ENCODE measurements at places on chromosomes 3 and 15. TPM values are rescaled to one million over a fixed set of nuclear protein-coding genes. Genes with fewer than 3 reads are reported as not detected.

GRCh38 chr15:27845535-27846369, 253.4 kb downstream of the OCA2 start:
- no peak for DNase-seq

- DNase-seq = peak; percentile 66
Observed at GRCh38 chr3:194277104-194277785, 73.9 kb downstream of the CPN2 start.

DNA sequence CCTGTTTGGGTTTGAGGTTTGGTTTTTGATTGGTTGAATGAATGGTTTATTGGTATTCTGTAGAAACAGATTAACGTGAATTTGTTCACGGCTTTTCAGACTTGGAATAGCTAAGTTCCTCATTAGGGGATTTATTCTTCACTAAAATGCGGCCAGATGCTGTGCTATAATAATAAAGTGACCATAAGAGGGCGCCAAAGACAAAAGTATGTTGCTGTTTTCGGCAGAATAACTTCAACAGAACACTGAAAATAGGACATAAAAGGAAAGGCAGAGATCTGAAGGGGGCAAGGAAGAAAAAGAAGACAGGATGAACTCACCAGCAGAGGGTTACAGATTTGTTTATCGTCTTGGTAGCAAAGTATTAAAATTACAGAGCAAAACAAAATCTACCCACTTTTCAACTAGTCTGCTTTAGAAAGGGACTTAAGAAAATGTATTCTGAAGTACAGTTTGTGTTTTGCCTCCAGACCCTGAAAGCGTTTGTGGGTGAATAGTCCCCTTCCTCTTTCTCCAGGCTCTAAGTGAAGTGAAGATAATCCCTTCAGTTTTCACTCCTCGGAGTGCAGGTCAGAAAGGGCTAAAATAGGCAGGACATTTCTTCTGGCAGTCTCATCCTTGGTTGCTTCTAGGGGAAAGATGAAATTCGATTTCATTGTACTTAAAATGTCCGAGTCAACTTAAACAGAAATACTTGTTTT, 147.6 kb downstream of the IL20RB start:
- DNase-seq = peak; percentile 64

TYRO3 gene
- 311 TPM for total RNA-seq

DNA sequence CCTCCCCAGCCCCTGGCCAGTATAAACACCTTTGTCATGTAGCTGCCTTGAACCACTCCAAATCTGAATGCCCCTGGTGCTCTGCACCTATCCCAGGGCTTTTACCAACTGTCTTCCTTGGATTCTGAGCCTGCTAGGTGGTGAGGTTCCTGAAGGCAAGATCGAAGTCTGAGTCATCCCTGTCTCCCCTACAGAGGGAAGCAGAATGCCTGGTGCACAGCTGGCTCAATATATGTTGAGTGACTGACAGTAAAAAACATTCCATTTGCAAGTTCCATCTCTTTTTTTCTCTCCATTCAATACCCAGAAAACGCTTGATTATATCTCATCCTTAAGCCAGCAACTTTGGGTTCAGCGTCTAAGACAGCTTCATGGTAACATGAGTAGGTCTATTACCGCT, 24.7 kb downstream of the SLC24A1 start:
- no peak for DNase-seq

DNA sequence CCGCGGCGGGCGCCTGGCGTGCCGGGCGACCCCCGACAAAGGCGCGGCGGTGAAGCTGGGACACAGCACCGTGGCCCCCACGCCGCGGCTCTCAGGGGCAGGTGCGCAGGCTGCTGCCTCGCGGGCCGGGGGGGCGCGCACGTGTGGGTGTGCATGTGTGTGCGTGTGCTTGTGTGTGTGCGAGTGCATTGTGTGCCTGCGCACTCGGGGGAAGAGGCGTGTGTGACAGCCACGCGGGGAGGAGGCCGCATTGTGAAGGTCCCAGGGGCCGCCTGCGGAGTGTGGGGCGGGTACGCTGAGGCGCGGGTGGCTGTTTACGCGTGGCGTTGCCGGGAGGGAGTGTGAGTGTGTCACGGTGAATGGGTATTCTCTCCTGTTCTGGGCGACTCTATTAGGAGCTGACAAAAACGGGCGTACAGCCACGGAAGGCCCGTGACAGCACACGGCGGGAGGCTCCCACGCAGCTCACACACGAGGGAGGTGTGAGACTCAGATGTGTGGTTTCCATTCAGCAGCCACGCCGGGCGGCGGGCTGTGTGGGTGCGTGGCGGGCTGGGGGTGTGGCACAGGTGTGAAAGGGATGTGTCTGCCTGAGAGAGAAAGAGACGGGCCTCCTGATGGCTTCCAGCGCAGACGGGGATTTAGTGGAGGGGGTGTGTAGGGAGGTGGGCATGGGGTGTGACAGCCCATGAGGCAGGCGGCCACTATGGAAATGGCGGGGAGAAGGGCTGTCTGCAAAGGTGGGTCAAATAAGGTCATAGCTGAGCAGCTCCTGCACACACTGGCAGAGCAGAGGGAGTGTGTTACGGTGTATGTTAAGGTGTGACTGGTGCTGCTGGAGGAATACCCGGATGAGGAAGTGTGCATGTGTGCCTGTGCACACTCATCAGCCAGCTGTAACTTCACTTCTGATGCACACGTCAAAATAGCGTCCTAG, 750 bp downstream of the PODXL2 start:
- no peak for DNase-seq

VIPR1 gene
- total RNA-seq = 11.8 TPM

FBXW12 gene
- 0.55 TPM for total RNA-seq

SAMD7 gene
- total RNA-seq = not detected

DNA sequence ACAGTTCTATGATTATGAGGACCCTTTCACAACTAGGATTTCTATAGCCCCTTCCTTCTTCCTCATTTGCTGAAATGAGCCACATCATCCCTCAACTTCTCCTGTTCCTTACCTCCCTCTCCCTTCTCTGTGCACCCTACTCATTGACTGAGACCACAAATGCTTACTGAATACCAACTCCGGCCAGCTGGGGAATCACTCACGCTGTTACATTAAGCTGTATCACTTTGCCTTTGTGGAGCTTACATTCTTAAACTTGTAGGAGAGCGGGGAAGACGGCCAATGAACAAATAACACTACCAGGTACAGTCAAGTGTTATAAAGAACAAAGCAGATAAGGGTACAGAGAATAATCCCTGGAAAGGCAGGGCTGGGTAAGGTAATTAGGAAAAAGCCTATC, 5.7 kb downstream of the SUCLG2 start:
- no peak for DNase-seq

DNA sequence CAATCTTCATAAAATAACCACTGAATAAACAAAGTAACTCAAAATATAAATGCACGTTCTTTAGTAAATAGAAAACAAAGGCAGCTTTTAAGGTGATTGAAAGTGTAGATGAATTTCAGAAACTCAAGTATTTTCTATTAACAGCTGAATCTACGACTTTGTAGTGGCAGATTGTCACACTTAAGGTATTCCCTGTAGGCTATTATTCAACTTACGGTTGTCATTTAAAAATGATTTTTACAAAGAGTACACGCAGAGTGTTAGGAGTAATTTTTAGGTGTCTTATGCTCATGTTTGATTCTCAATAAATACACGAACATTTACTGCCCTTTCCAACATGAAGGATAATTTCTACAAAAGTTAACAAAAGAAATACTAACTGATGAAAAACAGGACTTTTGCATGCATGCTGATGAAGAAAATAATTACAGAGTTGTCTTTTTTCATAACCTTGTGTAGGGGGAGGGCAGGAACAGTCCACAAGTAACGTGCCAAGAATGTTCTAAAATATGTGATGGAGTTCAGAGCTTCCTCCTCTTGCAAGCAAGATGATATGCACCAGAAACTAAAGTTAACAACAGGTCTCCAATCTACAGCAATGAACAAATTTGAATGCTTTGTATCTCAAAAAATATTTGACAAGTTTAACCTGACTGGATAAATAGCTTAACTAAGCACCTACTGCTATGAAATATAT, 16.7 kb downstream of the DCBLD2 start:
- no peak for DNase-seq

DNA sequence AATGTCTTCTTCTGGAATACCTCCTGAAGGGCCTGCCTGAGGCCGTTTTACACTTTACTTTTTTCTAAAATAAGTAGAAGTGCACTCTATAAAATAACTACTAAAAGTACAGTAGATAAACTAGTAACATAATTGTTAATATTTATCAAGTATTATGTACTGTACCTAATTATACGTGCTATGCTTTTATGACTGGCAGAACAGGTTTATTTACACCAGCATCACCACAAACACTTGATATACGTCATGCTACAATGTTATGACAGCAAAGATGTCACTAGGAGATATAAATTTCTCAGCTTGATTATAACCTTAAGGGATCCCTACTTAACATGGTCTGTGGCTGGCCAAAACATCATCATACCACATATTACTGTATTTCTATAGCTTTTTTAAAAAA, 29.4 kb downstream of the DLG1 start:
- DNase-seq = no peak

TMEM40 gene
- not detected for total RNA-seq

DNA sequence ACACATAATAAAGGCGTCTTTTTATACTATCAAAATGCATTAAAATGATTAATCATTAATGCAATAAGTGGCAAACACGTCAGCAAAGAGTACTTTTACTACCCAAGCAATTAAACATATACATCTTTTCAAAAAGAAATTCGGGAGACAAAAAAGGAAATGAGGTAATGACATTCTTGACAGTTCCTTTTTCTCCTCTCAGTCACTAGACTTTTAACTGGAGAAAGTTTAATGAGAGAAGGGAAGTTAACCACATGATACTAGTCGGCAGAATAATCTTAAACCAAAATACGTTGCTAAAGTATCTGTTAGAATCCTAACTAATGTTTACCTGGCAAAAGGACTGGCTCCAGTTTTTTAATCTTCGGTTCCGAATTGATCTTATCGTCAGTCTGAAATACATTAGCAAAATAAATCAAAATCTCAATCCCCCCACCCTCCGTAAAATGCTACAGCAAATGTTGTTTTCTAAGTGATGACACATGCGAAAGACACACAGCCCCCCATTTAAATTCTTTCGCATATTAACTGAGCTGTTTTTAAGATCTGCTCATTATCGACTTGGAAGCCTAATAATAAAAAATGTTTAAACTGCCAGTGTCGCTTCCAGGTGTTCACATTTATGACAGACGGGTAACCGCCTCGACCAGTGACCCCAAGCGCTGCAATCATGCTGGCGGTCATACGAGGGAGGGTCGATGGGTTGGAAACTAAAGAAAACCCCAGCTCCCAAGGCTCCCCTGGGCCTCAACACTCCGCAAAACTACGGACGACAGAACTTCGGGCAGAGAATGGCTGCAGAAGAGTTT, 778 bp downstream of the MTMR10 start:
- no peak for DNase-seq

DNA sequence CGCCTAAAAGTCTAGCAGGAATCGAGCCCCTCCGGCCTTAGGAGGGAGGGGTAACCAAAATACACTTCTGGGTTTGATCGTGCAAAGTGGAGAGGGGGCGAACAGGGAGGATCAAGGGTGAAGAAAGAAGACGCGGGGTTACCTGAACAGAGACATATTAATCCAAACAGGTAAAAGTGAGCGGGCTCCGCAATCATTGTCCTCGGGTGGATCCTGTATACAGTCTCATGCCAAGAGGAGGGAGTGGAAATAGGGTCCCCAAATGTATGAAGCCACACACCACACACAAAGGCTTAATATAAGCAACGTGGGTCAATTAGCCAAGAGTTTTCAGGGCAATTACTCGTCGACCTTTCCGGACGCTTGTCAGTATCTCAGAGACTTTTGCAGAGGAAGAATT, 749.5 kb downstream of the ROBO1 start:
- DNase-seq = no peak

GRCh38 chr15:77064539-77065308, 6.2 kb downstream of the TSPAN3 start:
- DNase-seq = no peak

DLG1 gene
- 87.1 TPM for total RNA-seq

DNA sequence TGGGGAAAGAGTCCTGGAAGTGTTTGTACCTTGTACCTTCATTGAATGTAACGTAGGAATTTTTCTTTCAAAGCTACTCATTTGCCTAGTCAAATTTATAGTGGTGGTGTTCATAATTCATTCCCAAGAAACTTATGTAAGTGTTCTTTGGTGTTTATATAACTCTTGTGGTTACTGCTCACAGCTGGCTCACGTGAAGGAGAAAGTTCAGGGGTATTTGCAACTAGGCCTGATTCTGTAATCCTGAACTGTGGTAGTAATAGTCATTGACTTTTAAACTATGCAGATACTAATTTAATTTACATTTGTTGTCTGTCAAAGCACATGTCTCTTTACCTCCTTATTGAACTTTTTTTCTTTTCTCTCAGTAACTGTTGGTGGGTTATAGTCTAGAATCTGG, 50.5 kb upstream of the TEX264 start:
- DNase-seq = no peak

DNA sequence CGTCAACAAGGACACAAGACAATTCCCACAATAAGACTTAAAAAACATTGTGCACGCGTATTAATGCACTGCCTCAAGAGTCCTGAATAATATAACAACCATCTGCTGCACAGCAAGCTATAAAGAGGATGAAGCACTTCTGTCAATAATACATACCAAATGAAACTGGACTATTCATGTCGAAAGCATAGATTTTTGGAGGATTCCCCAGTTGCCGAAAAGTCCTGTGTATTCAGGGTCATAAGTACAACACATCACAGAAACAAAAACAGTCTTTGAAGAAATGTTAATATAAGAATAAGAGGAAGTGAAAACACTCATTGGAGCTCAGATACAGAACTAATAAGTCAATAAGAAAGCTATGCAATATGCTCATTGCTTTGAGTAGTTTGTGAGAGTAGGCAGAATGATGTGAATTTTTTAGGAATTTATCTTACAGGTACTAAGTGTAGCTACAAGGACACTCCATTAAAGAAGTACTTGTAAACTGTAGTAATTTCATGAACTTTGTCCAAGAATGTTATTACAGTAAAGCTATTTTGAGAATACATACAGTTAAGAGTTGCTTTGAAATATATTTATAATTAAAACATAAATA, 31.6 kb downstream of the CBLB start:
- DNase-seq = no peak

- no peak for DNase-seq
Observed at GRCh38 chr3:18159681-18160080, 265.5 kb downstream of the SATB1 start.

CPN2 gene
- 0.22 TPM for total RNA-seq

GRCh38 chr15:64895285-64896065, 16.2 kb upstream of the ANKDD1A start:
- DNase-seq = peak; percentile 44

GRCh38 chr3:22555753-22556435, 647.2 kb upstream of the UBE2E2 start:
- DNase-seq = no peak

GOLIM4 gene
- 9.9 TPM for total RNA-seq

Data from endodermal cell (in vitro differentiated cells).